Fibroblast of skin of right quadriceps (primary cell): ENCODE measurements at places on chromosomes 3 and 15.

DNA sequence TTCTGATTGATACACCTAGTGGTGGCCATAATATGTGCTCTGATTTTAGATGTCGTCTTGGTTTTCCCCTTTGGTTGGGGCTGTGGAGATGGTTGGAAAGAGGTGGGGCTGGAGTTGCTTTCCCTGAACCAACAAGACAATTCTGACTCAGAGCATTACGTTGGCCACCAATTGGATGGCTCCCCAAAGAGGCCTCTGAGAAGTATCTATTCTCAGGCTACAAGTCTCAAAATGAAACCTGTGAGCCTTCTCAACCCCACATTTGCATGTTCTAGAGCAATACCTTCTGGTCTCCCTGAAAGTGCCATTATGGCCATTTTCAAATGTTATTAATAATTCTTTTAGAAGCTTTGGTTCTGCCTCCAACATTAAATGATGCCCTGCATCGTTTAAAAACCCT is 188.4 kb upstream of the WNT5A start:
- DNase-seq, result no peak

GRCh38 chr3:32484436-32484835 is 18.2 kb downstream of the CMTM6 start:
- no peak for DNase-seq

DNA sequence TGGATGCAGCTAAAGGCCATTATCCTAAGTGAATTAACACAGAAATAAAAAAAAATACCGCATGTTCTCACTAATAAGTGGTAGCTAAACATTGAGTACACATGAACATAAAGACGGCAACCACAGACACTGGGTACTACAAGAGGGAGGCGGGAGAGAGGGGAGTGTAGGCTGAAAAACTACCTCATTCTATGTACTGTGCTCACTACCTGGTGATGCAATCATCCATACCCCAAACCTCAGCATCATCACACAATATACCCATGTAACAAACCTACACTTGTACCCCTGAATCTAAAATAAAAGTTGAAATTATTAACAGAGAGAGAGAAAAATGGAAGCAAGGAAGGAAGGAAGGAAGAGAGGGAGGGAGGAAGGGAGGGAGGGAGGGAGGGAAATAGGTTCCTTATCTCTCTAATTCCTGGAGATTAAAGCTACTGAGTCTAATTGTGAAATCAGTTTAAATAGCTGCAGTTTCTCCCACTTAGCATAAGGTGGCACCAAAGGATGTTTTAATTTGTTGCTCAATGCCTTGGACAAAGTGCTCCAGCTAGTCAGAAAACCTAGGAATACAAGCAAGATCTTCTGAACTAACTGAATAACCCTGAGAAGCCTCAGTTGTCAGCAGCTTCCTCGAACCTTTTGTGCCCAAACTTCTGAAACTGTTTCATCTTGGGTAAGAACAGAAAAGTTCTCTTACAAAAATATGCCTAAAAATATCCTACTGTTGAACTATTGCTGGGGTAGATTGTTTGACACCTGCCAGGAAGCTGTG is 79.4 kb upstream of the ATP11B start:
- peak; percentile 67 for DNase-seq

DNA sequence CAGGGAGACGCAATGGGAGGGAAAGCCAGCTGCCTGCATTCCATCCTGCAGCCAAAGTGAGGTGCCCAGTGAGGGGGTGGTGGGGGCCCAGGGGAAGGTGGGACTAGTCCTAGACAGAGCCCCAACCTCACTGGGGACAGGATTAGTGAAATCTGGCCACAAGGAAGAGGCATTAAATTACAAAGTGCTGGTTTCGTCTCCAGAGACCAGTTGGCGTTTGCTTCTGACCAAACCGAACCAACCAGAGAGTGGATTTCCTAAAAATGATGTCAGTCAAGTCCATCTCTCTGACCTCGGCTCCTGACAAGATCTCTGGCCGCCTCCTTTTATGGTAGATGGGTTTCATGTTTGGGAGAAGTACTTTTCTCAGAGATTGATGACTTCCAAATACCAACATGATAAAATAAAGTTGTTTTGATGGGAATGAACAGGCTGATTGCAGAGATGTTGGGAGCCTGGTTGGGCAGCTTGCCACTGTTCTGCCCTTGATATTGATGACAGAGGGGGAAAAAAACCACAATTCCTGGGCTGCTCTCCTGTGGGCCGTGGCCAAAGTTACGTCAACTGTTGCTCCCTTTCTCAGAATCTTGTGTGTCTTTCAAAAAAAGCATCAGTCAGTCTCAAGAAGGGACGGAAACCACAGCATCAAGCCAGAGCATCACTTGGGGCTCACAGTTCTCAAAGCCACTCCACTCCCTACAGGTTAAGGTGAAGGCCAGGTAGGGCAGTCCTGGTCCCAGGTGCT is 24.6 kb downstream of the ITGA11 start:
- peak; percentile 65 for DNase-seq

GRCh38 chr3:128619146-128619890 is 31.3 kb downstream of the RPN1 start:
- DNase-seq, result peak; percentile 79

DNA sequence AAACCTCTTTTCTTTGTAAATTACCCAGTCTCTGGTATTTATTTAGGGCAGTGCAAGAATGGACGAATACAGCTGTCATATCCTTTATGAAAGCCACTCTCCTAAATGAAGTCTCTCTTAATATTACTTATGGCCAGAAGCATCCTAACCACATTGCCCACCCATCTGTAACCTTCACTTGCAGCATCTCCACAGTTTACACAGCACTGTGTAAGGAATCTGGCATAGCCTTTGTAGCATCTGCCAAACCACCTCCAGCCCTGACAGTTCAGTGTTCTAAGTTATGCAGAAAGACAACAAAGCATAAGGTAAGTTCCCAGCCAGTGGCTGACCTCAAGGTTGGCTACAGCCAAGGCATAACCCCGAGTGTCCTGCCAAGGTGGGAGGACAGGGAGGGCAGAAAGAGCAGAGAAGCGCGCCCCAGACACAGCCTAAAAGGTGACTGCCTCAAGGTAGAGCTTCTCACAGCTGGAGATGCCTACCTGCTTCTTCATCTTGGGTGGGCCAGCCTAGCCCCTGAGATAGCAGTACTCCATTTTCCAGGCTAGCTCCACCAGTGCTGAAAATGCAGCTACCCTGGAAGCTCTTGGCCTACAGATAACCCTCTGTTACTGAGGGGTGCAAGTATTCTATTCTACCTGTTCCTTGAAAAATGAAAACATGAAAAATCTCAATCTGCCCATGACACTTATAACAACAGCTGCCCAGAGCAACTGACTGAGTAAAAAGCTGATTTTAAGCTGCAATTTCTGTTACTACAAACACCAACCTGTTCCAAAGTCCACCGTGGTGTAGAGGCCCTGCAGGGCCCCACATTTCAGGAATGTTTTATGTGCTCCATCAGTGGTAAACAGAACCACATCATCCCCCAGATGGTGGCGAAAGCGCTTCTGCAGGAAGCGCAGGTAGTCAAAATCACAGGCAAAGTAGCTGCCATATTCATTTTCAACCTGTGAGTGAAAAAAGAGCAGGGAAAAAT is 39.3 kb downstream of the GLB1 start:
- no peak for DNase-seq

DNA sequence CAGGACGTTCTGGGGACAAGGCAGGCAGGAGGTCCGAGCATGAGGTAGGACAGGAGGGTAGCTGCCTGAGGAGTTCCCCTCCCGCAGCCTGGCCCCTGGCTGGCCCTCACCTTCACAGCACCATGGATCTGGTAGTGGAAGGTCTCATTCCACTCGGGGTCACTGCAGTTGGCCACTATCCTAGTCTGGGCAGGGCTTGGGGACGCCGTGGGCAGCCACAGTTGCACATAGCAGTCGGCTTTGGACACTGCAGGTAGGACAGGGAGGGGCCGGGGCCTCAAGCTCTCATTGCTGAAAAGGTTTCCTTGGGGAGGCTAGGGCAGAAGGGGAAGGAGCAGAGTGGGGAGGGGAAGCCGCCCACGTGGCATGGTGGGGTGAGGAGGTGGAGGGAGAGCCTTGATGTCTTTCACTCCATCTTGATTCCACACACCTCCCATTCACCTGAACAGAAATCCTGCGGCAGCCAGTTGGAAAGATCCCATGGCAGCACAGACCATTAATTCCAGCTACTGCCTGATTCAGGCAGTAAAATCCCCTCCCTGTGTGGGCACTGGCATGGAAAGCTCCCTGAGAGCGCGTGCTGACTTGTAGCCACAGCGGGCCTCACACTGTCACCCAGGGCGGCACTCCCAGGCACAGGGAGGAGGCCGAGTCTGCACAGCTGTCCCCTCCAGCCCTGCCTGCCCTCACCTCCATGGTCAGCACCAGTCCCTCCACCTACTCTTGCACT is 2.1 kb downstream of the PLA2G4F start:
- no peak for DNase-seq

DNA sequence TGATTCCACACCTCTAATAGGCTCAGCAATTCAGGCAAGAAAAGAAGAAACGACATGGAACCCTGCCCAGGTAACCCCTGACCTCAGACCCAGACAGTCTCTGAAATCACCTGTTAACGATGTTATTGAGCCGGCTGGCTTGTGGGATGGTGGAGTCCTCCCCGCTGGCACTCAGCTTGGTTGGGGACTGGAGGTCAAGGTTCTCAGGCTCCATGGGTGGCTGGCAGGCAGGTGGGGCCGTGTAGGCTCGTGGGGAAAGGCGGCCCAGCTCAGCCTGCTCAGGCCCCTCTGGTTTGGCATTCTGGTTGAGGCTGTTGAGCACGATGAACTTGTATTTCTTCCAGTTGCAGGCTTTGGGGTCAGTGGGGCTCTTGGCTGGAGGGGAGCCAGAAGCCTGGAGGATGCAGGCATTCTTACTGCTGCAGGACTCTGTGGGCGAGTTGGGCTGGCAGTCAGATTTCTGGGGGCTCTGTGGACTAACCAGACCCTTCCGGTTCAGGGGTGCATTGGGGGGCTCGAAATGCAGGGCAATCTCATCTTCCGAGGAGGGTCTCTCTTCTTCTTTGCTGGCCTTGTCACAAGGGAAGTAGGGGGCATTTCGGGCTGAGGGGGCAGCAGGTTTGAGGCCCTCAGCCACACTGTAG is 16.2 kb downstream of the BCL6 start:
- no peak for DNase-seq

- no peak for DNase-seq
Measured at GRCh38 chr3:13689373-13690260, 140.7 kb downstream of the FBLN2 start.

GRCh38 chr3:104460477-104461406 is 906.0 kb upstream of the ALCAM start:
- peak; percentile 72 for DNase-seq

DNA sequence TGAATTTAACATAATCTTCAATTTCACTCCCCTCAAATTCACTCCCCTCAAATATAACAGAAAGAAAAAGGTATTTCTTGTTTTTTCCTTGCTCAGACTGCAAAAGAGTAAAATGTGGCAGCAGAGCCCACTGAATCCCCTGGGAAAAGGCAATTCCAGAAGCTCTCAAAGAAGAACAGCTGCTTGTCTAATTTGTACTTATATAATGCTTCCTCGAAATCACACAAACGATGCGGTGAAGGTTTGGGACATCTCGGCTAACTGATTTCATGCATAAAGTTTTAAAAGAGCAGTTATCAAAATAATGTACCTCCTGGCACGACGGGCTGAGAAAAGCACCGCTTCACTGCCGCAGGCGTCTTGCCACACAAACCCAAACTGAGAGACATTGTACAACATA is 10.7 kb downstream of the BDH1 start:
- no peak for DNase-seq

DNA sequence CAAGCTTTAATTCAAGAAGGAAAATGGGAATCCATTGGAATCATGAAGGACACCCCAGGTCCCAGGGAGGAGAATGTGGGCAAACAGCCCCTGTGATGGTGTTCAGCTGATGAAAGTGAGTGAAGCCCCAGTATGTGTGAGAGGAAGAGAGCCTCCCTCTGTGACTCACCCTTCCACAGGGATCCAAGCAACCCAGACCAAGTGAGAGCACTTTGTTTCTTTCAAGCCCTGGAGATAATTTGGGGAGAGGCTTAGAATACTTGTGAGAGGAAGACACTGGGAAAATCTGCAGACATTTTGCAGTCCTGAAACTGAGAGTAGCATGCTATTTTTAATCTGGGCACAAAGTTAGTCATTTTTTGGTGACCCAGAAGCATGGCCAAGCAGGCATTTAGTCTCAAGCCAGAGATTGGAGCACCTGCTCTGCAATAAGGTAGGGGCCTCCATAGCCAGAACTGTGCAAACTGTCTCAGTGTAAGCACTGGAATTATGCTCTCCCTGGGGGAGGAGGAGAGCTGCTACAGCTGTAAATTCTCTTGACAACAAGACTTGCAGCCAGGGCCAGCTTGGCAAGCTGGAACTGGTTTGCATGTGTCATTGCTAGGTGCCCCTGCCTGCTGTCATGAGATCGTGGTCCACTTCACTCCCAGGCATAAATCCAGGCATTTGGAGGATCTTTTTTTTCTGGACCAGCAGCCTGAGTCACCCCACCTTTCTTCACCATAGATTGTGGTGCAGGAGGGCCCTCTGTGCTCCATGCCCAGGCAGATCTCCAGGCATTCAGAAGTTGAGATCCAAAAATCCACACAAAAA is 537.8 kb upstream of the DPPA4 start:
- no peak for DNase-seq
